Natural killer cell (primary cell): ENCODE measurements at places on chromosomes 6 and 20. TPM values are rescaled to one million over a fixed set of nuclear protein-coding genes. Genes with fewer than 3 reads are reported as not detected.

- no peaks in the 10 kb centered on the region for H3K27me3 ChIP-seq
- H3K27ac ChIP-seq, result no peak overlapping the region
- no peaks in the 10 kb centered on the region for H3K4me1 ChIP-seq
- DNase-seq, result no peak
- no peaks in the 10 kb centered on the region for H3K36me3 ChIP-seq
- no peak overlapping the region for H3K4me3 ChIP-seq
These were observed 122.6 kb downstream of the TNFRSF21 start for GRCh38 chr6:47187113-47187512.

GRCh38 chr20:45047581-45048119 is 53.3 kb downstream of the KCNS1 start:
- no peak overlapping the region for H3K27ac ChIP-seq
- peaks cover 21% of the 10 kb centered on the region for H3K4me1 ChIP-seq
- no peak overlapping the region for H3K4me3 ChIP-seq

DNA sequence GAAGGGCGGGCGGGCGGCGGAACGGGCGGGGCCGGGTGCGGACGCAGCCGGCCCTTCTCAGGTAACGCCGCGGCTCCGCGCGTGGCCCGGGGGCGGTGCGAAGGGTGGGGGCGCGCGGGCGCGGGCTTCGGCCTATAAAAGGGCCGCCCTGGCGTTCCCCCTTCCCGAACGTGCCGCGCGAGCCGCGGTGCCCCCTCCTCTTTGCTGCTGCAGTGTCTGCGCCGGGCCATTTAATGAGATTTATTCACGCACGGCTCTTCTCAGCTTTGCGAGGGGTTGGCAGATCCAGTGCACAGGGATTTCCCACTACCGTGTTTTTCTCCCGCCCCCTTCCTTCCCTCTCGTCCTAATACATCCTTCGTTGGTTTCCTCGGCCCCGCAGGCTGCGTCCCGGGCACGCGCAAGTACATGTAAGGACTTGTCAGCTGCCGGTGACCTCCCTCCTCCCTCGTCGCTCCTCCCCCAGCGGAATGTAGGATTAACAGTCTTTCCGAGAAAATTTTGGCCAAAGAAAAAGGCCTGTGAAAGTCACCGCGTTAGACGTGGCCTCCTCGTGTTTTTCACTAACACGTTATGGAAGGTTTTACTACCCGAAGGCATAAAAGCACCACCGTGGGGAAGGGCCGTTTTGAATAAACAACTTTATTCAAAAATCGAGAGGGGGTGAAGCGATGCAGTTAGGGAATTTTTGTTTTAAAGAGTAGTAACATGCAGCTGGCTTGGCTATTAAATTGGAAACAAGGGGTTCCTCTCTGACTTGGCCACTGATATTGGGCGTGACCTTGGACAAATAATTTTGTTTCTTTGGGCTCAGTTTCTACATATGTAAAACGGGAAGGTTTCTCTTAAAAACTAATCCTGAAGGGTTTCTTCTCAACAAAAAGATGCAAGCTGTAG is 966 bp upstream of the REV3L start:
- DNase-seq, result no peak
- peak overlapping the region; percentile 90 for H3K4me3 ChIP-seq
- peaks cover 3% of the 10 kb centered on the region for H3K36me3 ChIP-seq
- H3K4me1 ChIP-seq, result peaks cover 9% of the 10 kb centered on the region
- peak overlapping the region; percentile 97 for H3K27ac ChIP-seq
- no peaks in the 10 kb centered on the region for H3K27me3 ChIP-seq

- no peaks in the 10 kb centered on the region for H3K36me3 ChIP-seq
- H3K4me1 ChIP-seq, result no peaks in the 10 kb centered on the region
- H3K27ac ChIP-seq, result no peak overlapping the region
- DNase-seq, result no peak
- no peak overlapping the region for H3K4me3 ChIP-seq
These were observed 11.4 kb upstream of the SSTR4 start for GRCh38 chr20:23023621-23024177.

DNA sequence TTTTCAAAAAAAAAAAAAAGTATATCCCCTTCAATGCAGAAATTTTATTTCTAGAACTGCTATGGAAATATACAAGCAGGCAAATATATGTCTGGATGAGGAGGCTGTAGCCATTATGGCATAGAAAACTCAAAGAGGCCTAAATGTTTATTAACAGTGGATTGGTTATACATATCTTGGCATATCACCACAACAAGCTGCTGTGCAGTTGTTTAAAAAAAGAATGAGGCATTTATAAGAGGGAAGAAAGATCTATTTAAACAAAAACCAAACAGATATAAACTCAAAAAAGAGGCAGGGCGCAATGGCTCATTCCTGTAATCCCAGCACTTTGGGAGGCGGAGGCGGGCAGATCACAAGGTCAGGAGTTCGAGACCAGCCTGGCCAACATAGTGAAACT is 26.2 kb downstream of the CASS4 start:
- no peak overlapping the region for H3K27ac ChIP-seq
- no peaks in the 10 kb centered on the region for H3K27me3 ChIP-seq
- no peaks in the 10 kb centered on the region for H3K36me3 ChIP-seq
- H3K4me1 ChIP-seq, result peaks cover 60% of the 10 kb centered on the region

DNA sequence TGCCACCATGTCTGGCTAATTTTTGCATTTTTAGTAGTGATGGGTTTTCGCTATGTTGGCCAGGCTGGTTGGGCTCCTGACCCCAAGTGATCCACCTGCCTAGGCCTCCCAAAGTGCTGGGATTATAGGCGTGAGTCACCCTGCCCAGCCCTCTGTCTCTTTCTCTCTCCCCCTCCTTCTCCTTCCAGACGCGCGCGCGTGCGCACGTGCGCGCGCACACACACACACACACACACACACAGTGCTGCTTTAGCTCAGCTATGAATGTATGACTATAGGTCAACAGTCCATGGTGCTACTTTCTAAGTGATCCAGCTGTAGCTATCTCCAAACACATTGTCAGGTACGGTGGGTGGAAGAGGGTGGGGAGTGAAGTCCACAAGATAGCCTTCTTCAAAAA is 449.5 kb downstream of the PHF3 start:
- no peak overlapping the region for H3K27ac ChIP-seq
- no peaks in the 10 kb centered on the region for H3K36me3 ChIP-seq
- no peaks in the 10 kb centered on the region for H3K27me3 ChIP-seq
- DNase-seq, result no peak
- H3K4me3 ChIP-seq, result no peak overlapping the region
- H3K4me1 ChIP-seq, result no peaks in the 10 kb centered on the region

- no peaks in the 10 kb centered on the region for H3K36me3 ChIP-seq
- H3K4me3 ChIP-seq, result no peak overlapping the region
- peaks cover 22% of the 10 kb centered on the region for H3K4me1 ChIP-seq
- DNase-seq, result no peak
- no peak overlapping the region for H3K27ac ChIP-seq
These were observed 135.5 kb downstream of the LY86 start for GRCh38 chr6:6723921-6724538.

DNA sequence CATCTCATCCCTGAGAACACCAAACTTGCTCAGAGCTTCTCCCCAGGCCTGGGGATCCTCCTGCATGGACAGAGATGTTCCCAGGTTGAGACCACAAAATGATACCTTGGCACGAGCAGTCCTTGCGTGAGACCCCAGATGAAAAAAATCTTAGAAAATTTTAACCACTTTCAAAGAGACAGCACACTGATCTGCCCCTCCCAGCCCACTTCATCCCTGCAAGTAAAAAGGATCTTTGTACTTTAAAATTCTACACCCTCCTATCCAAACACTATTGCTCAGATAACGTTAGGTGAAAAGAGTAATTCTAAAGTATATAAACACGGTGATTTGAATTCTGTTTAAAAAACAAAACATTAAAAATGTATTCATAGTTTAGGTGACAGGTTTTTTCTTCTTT is 98.5 kb downstream of the SLC23A2 start:
- H3K27ac ChIP-seq, result no peak overlapping the region
- no peak for DNase-seq
- H3K27me3 ChIP-seq, result no peaks in the 10 kb centered on the region
- peaks cover 24% of the 10 kb centered on the region for H3K36me3 ChIP-seq
- H3K4me1 ChIP-seq, result no peaks in the 10 kb centered on the region
- no peak overlapping the region for H3K4me3 ChIP-seq

DNA sequence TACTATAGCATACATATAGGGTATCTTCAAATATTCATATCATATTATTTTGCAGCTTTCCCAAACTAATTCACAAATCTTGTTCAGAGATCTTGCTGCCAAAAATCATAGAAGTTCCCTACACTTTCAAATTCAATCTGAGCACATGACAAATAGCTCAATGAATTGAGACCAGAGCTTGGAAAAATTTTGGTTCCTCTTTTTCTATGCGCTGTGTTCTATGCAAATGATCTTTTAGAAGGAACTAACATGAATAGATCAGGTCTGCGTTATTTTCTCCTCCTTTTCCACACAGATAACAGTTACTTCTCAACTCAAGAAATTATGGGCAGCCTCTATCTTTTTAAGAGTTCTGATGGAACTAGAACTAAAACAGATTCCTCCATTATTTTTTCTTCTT is 316.3 kb downstream of the ARHGAP18 start:
- H3K4me3 ChIP-seq, result no peak overlapping the region
- H3K27ac ChIP-seq, result no peak overlapping the region
- H3K4me1 ChIP-seq, result no peaks in the 10 kb centered on the region
- H3K36me3 ChIP-seq, result no peaks in the 10 kb centered on the region

BTN1A1 gene
- not detected for total RNA-seq

HRH3 gene
- total RNA-seq, result not detected

SNAP25 gene
- not detected for total RNA-seq

MROH8 gene
- total RNA-seq, result 2.3 TPM

TRAPPC3L gene
- not detected for total RNA-seq

GLP1R gene
- total RNA-seq, result 2.2 TPM

TSPO2 gene
- not detected for total RNA-seq

DEFB124 gene
- total RNA-seq, result not detected
